ENCODE measurements at places on chromosomes 3 and 15. TPM values are rescaled to one million over a fixed set of nuclear protein-coding genes. Genes with fewer than 3 reads are reported as not detected.

GRCh38 chr3:30657914-30658313, 51.5 kb downstream of the TGFBR2 start:
- DNase-seq, result no peak

- DNase-seq, result peak; percentile 64
Observed at GRCh38 chr15:62067448-62068044, 769 bp downstream of the C2CD4A start.

DNA sequence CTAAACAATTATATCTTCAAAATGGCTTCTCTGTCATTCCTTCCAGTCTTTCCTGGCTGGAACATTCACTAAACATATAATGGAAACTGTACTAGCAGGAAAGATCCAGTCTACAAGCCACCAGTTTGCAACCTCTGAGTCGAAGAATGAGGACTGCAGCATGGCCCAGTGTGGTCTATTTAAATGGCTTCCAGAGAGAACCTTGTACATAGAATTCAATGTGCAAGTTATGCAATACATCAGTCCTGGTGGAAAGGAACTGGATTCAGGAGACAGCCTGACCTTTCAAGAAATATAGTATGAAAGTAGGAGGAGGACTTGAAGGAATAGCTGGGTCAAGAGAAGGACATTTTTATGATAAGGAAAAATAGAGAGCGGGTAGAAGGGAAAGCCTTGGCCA, 49.9 kb downstream of the NEK10 start:
- DNase-seq, result no peak

Gene NR2E3
- total RNA-seq, result not detected

DNA sequence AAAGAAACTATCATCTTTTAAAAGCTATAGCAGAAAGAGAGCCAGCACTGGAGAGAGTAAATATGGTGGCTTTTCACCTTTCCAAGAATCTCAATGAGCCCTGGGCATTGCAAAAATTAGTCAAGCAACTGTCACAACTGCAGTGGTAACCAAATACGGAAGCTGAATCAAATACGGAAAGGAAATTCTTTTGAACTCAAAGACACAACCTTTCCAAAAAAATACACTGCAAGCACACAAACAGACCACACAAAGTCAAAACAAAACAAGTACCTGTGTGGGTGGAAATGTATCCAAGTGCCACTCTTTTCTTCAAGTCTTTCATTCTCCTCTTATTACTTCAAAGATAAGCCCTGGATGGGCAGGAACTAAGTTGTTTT, 17.6 kb downstream of the VGLL4 start:
- no peak for DNase-seq
